ENCODE measurements at places on chromosomes 4 and X.

GRCh38 chr4:8916351-8916885, 44.8 kb upstream of the HMX1 start:
- DNase-seq = no peak

DNA sequence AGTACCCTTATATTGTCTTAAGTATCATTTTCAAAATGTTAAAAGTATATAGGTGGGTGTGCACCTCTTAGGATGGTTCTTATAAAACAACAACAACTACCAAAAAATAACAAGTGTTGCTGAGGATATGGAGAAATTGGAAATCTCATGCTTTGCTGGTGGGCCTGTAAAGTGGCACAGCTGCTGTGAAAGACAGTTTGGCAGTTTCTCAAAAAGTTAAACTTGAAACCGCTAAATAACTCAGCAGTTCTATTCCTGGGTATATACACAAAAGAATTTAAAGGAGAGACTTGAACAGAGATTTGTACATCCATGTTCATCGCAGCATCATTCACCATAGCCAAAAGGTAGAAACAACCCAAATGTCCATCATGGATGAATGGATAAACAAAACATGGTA, 65.5 kb downstream of the HAND2 start:
- no peak for DNase-seq

DNA sequence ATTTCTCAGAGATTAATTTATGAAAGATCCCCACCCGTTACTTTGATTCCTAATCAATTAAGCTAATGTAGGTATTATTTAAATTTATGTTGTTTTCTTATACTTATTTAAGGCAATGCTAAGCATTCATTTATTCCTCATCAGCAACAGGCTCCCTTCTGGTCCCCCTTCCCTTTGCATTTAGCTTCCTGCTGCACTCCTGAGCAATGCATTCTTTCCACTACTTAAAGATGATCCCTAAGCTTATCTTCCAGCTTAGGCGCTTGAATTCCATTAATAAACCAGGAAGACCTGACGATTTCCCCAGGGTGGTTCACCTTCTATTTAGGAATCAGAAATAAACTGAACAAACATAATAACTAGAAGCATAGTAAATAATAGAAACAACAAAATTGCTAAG, 1003.1 kb downstream of the FSTL5 start:
- DNase-seq = no peak

DNA sequence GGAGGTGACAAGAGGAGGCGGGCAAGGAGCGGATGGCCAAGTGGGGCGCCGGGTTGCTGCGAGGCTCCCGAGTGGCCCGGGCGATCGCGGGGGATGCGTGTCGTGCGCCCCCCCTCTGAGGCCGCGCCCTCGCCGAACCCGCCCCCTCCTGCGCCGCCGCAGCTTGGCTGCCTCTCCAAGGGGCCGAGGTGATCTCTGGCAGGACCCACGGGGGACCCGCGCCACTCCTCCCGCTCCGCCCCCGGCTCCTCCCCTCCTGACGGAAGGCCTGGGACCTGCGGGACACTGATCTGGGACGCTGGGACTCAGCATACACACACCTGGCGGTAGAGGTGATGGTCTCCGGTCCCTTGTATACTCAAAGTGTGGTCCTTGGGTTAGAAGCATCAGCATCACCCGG, 21.9 kb upstream of the FAM47C start:
- no peak for DNase-seq

- no peak for DNase-seq
These were observed 4.1 kb upstream of the SCRG1 start for GRCh38 chr4:173403051-173403450.

GRCh38 chr4:53908661-53909078, 155.7 kb downstream of the CHIC2 start:
- DNase-seq = peak; percentile 44

DNA sequence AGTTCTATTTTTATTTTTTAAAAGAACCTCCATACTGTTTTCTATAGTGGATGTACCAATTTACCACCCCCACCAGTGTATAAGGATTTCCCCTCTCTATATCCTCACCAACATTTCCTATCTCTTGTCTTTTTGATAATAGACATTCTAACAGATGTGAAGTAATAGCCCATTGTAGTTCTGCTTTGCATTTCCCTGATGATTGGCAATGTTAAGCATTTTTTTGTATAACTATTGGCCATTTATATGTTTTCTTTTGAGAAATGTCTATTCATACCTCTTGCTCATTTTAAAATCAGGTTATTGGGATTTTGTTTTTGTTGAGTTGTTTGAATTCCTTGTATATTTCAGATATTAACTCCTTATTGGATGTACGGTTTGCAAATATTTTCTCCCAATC, 251.1 kb upstream of the HTR2C start:
- DNase-seq = no peak

DNA sequence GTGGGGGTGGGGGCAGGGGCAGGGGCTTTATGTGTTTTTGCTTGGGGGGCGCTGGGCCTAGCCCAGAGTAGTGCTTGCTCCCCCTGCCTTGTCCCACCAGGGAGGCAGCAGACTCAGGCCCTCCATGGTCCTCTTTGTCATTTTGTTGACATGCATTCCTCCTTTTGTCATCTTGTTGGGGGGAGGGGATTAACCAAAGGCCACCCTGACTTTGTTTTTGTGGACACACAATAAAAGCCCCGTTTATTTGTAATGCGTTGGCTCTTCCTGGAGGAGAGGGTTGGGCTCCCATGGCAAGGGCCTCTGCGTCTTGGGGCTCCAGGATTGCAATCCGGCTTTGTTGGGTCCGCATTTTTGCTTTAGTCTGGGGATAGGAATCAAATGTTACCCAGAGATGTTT, 2.2 kb downstream of the EMD start:
- no peak for DNase-seq

DNA sequence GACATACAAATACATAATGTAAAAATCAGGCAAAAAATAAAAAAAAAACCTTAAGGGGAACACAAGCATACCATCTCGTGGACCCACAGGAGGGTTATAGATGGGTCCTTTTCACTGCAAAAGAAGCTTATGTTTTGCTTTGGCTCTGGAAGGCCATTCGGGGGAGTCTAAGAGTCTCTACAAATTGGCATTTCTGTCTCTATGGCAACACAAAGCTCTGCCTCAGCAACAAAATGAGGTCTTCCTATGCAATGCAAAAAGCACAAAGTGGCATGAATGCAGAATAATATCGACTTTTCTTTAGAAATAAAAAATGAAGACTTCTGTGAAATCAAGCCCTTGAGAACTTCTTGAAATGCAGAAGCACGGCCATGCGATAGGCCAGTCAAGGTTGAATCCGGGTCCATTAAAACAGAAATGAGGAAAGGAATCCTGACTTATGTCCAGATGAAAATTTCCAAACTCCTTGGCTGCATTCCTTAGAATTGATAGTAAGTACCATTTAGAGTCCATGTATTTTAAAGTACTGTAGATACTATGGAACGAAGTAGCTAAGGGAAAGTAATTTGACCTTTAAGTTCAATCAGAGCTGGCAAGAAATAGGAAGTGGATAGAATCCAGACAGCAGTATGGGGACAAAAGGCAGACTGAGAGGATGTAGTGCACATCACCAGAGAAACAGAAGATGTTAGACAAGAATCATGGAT, 63.7 kb upstream of the PDLIM3 start:
- no peak for DNase-seq

DNA sequence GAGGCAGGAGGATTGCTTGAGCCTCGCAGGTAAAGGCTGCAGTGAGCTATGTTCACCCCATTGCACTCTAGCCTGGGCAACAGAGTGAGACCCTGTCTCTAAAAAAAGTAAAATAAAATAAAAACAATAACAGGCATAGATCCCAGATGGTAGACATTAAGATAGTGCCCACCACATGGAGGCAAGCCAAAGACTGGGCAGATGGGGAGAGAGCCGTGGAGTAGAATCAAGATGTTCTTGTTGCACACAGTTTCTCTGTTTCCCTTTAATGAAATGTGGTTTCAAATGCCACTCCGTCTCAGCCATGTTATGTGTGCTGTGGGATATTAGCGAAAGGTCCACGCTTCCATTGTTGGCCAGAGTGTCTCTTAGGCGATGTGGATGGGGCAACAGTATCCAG, 63.8 kb upstream of the TBL1X start:
- DNase-seq = no peak

- no peak for DNase-seq
These were observed 762.5 kb upstream of the GRIA3 start for GRCh38 chrX:122421434-122422121.

- no peak for DNase-seq
These were observed 760.6 kb upstream of the EPHA5 start for GRCh38 chr4:66430856-66431255.

DNA sequence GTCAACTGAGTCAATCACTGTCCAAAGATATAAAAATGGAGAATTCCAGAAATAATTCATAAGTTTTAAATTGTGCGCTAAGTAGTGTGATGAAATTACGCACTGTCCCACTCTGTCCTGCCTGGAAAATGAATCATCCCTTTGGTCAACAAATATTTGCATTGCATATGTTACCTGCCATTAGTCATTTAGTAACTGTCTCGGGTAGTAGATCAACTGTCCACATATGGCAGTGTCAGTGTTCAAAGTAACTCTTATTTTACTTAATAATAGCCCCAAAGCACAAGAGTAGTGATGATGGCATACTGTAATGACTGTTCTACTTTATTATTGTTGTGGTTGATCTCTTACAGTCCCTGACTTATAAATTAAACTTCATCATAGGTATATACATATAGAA, 3.4 kb downstream of the YTHDC1 start:
- no peak for DNase-seq

DNA sequence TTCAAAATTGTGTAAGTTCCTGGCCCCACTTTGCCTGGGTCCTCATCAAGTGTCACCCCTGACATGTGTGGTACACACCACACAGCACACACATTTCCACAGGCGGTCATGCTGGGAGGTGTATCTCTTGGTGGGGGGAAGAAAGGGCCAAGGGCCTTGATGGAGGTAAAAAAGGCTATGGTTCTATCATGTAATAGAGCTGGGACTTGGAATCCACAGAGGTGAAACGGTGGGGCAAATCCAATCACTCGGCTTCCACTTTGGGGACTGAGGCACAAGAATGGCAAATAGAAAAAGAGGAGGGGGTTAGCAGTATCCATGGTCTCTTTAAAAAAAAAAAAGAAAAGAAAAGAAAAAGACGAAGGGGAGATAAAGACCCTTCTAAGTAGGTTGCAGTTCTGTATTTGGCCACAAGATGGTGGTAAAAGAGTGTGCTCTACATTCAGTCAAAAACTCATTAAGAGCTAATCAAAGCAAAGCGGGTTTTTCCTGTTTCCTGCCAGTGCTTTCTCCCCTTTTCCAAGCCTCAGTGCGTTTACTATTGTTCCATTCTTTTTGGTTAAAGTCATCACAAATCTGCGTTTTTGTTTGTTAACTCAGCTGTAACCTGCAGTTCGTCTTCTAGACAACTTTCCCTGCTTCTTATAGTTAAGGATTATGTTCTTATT, 37.0 kb upstream of the ATP6AP2 start:
- DNase-seq = peak; percentile 75

DNA sequence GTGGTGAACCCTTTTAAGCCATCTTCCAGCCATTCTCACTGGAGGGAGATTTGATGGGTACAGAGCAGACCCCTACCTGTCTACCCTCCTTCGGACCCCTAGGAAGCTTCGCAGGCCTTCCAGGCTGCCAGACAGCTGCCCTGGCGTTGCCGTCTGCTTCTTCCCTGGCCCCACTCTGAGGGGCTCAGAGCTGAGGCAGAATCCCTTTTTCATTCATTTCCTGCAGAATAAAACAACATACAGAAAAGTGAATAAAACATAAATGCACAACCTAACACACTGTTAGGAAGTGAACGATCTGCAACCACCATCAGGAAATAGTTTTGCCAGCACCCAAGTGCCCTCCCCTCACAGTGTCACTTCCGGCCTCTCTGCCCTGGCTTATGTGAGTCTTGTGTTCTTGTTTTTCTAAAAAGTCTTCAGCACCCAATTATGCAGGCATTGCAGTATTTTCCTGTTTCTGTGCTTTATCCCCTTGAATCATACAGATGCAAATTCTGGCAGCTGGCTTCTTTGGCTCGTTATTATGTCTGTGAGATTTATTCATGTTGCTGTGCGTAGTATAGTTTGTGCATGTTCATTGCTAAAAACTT, 5.6 kb upstream of the ADD1 start:
- DNase-seq = no peak

DNA sequence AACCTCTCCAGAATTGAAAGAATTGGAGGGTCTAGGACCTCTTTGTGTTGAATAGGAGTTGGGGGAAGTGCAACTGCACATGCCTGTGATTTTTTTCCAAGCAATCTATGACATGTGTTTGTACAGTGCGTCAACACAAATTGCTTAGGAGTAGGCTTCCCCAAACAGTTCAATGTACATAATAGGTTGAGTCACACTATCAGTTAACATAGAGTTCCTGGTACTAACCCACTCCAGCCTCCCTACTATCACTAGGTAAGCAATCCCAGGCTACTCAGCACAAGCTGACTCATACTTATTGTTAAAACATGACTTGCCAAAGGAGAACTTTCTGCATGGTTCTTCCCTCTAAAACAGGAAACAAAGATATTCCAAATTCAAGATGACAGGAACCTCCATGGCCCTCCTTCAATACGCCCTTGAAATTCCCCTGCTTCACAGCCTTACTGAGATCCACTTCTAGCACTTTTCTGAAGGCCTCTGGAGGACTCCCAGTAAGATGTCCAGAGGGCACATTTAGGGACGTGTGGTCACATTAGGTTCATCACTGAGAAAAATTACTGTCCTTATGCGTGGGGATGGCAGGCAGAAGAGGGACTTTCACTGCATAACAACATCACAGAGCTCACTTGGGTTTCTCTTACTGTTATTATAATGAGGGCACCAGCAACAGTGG, 8.4 kb upstream of the VSIG1 start:
- DNase-seq = no peak

GRCh38 chr4:89820010-89820409, 17.0 kb downstream of the SNCA start:
- no peak for DNase-seq

- no peak for DNase-seq
These were observed 38.5 kb upstream of the STPG2 start for GRCh38 chr4:98181809-98182208.

- DNase-seq = no peak
These were observed 3.3 kb downstream of the SH3TC1 start for GRCh38 chr4:8202108-8203051.

- DNase-seq = no peak
These were observed 188.8 kb downstream of the RCHY1 start for GRCh38 chr4:75325318-75325979.

GRCh38 chr4:73596001-73596400, 24.2 kb downstream of the RASSF6 start:
- DNase-seq = no peak

DNA sequence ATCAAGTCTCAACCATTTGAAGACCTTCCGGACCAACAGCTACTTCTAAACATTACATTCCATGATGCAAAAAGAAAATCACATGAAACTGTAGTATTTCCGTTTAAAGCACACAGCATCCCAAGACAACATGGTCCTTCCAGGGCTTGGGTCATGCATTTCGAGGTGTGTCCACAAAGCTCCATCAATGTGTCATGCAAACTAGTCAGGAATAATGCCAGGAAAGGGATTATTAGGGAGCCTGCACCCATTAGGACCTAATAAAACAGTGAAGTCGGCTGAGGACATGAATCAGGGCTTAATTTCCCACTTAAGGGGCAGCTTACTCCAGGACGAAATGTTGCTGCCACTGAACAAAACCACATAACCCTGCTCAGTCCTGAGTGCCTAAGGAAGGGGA, 177.9 kb downstream of the TSPAN5 start:
- no peak for DNase-seq
